ENCODE measurements at places on chromosomes 7 and 10.

DNA sequence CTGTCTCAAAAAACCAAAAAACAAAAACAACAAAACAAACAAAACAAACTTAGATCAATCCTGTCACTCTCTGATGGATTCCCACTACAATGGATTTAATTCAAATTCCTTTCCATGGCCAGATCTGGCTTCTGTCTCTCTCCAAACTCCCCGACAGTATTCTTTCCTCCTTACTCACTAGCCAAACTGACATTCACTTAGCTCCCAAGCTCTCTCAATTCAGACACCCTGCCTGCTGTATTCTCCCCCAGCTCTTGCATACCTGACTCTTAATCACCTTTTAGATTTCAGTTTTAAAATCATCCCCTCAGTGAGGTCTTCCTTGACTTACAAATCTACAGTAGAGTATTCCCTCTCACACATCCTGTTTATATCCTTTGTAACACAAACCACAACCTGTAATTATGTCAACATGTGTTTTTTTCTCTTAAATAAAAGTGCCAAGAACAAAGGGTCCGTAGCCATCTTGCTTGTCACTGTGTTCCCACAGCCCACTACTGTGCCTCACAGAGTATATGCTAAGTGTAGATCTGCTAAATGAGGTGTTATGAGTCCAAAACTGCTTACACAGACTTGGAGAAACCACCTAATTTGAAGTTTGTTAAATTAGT lies 14.4 kb downstream of the HERPUD2 start:
- DNase-seq = no peak

- DNase-seq = no peak
These were observed 84.6 kb downstream of the CH25H start for GRCh38 chr10:89122433-89123051.

GRCh38 chr10:16957038-16957437 lies 139.8 kb upstream of the RSU1 start:
- no peak for DNase-seq

DNA sequence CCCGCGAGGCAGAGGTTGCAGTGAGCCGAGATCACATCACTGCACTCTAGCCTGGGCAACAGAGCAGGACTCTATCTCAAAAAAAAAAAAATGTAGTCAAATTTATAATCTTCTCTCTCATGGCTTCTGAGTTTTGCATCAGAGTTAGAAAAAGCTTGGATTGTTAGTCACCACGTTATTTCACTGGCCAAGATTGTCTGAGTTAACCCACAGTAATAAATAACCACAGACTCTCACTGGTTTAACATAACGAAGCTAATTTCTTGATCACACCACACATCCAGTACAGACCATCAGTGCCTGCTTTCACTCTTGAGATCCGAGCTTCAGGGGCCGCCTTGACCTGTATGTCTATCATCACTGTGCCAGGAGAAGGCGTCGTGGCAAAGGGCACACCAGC lies 116.8 kb upstream of the JCAD start:
- DNase-seq = peak; percentile 38

DNA sequence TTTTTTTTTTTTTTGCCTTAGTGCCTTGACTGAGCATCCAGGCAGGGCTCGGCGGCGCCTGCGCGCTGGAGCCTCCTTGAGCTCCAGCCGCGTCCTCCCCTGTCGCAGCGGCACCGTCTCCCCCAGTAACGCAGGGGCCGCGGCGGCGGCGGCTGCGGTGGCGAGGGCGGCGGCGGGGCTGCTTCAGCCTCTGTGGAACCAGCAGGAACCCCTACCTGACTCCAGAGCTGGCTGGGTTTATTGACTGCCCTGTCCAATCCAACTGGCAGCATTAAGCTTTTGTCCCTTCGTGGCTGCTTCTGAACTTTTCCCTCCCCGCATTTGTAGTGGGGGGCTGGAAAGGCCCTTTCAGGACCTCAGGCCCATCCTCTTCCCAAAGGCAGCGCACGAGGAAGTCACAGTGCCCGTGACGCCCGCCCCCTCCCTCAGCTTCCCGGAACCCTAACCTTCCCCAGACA lies at the start of gene GPR85:
GPR85 (minus strand) TSS at position 397 of the 458 bp plus-strand sequence. CDS start 2,106 bp downstream, outside the sequence.
- peak; percentile 91 for DNase-seq

GRCh38 chr10:43123361-43124093 lies 14.7 kb upstream of the CSGALNACT2 start:
- DNase-seq = no peak

DNA sequence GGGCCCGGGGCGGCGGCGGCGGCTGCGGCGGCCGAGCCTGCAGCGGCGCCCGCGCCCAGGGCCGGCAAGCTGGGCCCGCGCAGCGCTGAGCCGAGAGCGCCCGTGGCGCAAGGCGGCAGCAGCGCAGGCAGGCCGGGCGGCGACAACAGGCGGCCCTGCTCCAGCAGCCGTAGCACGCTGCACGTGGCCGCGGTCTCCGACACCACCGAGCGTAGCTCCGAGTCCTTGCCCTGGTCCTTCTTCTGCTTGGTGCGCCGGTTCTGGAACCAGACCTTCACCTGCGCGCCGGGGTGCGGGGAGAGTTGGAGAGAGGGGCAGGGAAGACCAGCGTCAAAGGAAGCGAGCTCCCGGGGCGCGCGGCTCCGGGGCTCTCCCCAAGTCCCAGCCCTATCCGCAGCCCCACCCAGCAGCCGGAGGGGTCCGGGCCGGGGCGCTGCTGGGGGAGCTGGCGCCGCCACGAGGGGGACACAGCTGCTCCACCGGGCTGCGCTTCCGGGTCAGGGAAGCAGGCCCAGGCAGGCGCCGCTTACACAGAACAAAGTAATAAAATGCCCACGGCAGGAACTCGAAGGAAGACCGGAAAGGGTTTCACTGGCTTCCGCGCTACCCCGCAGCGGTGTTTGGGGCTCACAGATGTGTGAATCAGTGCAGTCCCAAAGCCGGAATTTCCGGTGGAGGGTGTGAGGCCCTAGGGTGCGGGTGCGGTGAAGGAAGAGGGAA lies 3.6 kb downstream of the VAX1 start:
- no peak for DNase-seq

DNA sequence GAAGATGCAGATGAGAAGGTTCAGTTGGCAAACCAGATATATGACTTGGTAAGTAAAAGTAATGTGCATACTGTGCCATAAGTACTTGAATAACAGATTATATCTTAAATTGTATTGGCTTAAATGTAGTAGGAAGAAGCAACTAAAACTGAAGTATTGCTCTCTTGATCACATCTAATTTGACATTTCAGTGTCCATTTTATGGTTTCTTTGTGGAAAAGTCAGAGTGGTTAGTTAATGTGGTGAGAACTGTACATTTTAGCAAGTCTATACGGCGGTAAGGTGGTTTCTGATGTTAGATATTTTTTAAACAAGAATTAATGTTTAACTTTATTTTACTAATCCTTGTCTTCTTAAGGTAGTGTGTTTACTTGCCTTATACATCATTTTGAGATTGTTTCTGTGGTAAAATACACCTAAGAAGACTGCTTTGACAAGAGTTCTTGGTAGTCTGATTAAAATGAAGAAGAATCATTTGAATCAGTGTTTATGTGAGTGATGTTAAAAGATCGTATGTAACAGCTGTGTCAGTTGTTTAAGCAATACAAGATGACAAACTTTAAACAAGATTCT lies 5.1 kb downstream of the ING3 start:
- no peak for DNase-seq

DNA sequence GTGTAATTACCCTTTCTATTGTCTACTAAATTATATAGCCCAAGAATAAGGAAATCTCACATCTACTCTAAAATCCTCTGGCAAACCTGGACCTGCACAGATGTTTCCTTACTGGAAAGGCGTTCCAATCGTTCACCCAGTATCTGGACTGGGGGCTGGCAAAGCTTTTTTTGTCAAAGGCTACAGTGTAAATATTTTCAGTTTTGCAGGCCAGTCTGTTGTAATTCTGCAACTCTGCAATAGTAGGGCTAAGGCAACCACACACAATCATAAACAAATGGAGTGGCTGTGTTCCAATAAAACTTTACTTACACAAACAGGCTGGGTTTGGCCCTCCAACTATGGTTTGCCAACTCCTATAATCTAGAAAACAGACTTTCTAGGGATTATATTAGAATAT lies 56.2 kb downstream of the GLI3 start:
- DNase-seq = no peak

DNA sequence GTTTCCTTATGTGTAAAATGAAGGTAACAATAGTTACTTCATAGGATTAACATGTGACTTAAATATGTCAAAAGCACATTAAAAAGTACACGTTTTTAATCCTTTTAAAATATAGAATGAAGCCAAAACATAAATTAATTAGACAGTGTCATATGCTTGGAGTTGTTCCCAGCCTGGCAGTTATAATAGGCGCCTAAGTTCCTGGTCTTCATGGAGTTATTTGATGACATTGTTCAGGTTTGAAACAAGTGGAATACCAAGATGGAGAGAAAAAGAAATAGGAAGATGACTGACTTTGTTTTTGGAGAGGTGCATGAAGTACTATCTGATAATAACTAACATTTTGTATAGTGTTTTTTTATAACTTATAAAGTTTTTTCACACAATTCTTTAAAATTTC lies 67.3 kb downstream of the ZNRF2 start:
- DNase-seq = no peak

DNA sequence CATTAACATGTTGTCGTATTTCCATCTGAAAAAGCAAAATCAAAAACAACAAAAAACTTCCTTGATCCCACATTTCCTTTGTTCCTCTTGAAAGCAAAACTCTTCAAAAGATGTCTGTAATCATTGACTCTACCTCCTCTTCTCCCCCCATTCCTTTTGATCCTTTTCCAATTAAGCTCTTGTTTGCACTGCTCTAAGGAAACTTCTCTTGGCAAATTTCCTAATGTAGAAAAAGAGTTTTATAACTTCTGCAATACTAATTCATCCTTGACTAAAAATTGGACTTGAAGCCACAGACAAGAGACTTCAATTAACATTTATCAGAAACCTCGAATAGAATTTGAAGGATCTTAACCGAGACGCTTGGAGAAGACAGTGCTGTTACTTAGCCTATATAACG lies 317.1 kb upstream of the SEMA3C start:
- no peak for DNase-seq

DNA sequence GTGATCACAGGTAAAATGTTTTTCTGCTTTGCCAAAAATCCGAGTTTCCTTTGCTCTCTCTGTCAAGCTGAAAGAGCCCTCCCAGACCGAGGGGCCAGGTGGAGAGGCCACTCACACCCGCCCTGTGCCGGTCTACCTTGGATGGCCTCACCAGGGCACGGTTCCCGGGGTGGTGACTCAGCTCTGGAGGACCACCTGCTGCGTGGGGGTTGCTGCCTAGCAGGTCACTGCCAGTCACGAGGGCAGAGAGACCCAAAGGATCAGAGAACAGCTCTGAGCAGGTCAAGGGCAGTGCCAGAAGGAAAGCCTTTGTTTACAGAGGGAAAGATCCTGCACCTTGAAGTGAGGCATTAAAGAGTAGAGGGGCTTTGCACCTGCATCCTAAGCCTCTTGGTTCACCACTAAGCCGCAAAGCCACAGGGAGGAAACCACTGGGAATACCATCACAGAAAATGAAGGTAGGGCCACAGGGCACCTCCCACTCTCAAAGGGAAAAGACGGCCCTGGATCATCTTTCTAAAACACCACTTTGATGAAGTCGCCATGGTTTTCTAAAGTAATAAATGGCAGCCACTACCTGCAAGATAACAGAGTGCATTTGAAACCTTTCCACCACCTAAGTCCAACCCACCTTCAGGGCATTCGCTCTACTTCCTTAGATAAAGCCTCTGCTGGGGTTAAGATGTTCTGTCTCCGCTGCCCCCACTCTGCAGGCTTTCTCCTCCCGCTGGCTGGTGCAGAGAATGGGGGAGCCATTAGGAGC lies 160.3 kb upstream of the KLF14 start:
- DNase-seq = peak; percentile 57

- no peak for DNase-seq
These were observed 71.6 kb upstream of the CTBP2 start for GRCh38 chr10:125231813-125232475.

DNA sequence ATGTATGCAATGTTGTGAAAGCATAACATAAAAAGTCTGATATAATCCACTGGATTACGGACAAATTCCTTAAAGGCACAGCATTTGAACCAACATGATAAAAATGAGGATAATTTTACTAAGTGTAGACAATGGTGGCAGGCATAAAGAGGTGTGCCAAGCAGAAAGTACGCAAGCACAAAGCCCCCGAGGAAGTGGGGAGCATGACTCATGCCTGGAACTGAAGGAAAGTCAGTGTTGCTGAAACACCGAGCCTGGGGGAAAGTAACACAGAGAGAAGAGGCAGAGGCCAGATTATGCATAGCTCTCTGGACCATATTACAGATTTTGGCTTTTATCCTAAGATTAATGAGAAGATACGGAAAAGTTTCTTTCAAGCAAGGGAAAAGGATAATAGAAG lies 490.0 kb upstream of the PHF14 start:
- DNase-seq = no peak

DNA sequence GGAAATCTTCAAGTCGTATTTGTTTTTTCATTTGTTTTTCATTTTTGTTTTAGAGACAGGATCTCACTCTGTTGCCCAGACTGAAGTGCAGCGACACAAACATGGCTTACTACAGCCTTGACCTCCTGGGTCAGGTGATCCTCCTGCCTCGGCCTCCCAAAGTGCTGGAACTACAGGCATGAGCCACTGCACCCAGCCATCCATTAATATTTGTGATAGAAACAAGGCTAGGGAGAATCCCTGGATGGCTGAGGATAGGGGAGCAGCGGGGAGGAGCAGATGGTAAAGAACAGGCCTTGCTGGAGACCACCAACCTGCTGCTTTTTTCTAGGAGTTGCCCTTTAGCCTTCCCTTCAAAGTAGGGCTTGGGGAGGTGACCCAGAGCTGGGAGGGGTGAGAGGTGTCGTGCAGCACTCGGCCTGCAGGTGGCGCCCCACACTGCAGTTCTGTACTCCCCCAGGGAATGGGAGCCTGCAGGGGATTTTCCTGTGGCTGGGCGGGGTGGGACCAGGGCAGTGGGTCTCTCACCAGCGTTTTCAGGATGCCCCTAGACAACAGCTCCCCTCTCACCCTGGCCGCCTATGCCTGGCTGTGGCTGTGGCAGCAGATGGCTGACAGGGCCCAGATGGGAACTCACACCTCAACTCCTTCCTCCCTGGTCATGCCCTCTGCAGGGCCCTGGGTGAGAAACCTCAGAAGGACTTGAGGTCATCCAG lies 12.6 kb upstream of the CDH23 start:
- peak; percentile 27 for DNase-seq

DNA sequence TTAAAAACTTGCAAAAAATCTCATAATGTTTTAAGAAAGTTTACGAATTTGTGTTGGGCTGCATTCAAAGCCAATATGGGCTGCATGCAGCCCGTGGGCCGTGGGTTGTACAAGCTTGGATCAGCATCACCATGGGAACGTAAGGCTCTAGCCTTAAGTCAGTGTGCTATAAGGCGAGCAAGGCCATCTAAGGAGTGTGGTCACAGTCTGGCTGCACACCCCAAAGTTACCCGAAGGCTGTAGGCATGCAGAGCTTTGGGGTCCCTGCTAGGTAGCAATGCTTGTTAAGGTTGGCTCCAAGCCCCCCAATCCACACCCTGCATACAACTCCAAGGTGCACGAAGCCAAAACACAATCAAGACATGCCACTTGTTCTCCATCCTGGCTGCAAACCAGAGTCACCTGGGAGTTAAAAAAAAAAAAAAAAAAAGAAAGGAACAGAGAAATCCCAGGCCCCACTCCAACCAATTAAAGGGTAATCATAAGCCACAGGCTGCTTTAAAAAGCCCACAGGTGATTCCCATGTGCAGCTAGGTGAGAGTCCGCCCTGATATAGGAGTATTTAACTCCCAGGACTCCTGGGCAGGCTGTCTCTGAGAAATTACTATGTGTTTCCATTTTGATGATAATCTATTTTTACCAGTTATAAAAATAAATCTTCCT lies 8.5 kb upstream of the PNLIPRP2 start:
- DNase-seq = no peak

- DNase-seq = no peak
These were observed 30.7 kb downstream of the NUDT5 start for GRCh38 chr10:12165036-12165435.
